Stimulated activated CD4-positive, alpha-beta T cell treated with anti-CD3 and anti-CD28 coated beads, Interleukin-12 subunit alpha, Interleukin-12 subunit beta, amount 100 ng/mL, for 24 hours (primary cell): ENCODE measurements at places on chromosomes 16 and 17.

GRCh38 chr17:48294020-48294805 is 135.8 kb downstream of the SKAP1 start:
- DNase-seq: no peak

GRCh38 chr16:74305978-74306784 is 9.6 kb downstream of the PSMD7 start:
- DNase-seq: no peak

DNA sequence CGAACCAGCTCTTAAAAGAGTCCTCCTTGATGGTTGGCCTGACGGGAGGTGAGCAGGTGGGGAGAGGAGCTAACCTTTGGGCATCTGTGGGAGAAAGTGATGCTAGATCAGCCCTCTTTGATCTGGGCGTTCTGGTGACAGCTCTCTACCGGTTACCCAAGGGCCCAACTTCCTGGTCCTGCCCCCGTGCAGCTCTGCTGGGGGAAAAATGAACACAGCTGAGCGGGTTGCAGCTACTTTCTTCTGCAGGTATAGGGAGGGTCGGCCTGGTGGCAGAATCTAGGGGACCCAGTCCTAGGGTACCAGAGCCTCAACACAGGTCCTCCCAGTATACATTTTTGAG is 2.9 kb downstream of the SHISA9 start:
- DNase-seq: no peak

- peak; percentile 35 for DNase-seq
These were observed at the start of gene PRR29 for GRCh38 chr17:63998050-63998720. PRR29 (plus strand) TSS chr17:63998351; CDS start chr17:63998365, 14 bp downstream.

DNA sequence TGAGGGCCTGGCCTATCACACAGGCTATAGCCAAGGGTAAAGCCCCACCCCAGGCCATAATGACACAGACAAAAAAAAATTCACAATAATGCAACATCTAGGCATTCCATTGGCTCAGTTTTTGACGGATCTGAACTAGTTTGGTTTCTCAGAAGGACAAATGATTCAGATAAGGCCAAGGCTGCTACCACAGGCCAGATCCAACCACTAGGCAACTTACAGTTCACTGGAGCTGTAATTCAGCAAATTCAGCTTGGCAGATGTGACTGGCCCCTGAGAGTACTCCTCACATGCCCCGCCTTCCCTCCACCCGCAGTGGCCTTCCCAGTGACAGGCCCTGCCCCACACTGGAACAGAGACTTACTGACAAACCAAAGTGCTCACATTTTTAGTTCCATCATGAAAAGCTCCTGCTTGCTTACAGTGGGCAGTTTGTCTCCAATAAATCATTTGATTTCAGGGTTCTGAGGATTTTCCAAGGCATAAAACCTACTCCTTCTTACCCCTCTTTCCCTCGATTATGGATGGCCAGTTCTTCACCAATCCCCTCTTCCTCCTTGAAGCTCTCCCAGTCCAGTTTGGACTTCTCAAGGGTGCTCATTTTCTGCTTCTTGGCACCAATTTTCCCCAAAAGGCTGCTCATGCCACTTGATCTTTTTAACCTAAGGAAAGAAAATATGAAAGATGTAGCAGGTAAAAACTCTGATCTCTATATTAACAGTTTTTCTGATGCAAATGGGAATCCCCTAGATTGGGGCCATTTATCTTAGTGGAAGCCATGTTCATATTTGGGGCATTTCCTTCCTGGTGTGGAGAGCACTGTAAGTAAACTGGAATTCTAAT is 53.3 kb upstream of the BCAR1 start:
- no peak for DNase-seq

GRCh38 chr17:37483311-37484039 is 6.2 kb upstream of the DUSP14 start:
- no peak for DNase-seq

- no peak for DNase-seq
These were observed 18.9 kb downstream of the KIAA0513 start for GRCh38 chr16:85046472-85046916.

- no peak for DNase-seq
These were observed 35.2 kb downstream of the SLC7A5 start for GRCh38 chr16:87834005-87834667.

- DNase-seq: no peak
These were observed 1.2 kb upstream of the FGF11 start for GRCh38 chr17:7437950-7438614.

GRCh38 chr17:3710951-3711383 is 12.7 kb upstream of the HASPIN start:
- DNase-seq: peak; percentile 51

GRCh38 chr17:16322636-16323035 is 30.6 kb downstream of the CENPV start:
- DNase-seq: no peak

DNA sequence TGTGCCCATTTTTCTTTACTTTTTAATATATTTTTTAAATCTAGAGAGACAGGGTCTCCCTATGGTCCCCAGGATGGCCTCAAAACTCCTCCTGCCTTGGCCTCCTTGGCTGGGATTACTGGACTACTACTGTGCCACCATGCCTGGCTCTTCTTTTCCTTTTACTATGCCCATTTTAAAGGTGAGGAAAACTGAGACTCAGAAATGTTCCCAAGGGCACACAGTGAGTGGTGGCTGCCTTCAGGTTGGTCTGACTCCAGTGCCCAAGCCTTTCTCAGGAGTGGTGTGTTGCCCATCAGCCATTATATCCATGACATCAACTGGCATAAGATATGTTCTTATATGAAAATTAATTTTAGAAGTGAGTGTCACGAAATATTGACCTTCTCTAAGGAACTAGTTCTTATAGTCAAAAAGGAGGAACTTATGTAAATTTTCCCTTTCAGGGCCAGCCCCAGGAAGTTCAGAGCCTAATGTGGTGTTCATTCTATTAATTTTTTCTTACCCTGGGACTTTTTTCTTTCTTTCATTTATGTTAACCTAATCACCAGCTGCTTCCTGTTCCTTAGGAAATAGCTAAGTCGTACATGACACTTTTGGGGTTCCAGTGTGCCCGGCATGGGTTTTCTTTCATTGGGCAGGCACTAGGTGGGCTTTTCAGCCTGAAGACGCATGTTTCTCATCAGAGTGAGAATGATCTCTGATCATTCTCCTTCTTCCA is 17.9 kb upstream of the SPN start:
- no peak for DNase-seq

DNA sequence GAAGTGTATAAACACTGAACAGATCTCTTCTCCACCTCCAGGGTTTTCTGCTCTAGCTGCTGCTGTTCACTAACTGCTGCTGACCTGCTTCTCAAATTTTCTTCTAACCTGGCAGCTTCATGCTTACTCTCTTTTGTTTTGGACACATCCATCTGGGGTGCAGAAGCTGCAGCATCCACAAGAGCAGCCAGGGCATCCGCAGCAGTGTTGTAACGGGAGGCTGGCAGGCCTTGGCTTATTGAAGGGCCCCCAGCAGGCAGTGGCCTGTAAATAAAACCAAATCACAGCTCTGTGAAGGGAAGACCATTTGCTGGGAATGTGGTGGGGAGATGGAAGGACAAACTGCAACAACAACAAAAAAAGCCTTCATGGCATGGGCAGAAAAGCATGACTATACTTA is 62.0 kb downstream of the TTC19 start:
- no peak for DNase-seq

- no peak for DNase-seq
These were observed 5.8 kb upstream of the ARMC5 start for GRCh38 chr16:31453255-31454204.

DNA sequence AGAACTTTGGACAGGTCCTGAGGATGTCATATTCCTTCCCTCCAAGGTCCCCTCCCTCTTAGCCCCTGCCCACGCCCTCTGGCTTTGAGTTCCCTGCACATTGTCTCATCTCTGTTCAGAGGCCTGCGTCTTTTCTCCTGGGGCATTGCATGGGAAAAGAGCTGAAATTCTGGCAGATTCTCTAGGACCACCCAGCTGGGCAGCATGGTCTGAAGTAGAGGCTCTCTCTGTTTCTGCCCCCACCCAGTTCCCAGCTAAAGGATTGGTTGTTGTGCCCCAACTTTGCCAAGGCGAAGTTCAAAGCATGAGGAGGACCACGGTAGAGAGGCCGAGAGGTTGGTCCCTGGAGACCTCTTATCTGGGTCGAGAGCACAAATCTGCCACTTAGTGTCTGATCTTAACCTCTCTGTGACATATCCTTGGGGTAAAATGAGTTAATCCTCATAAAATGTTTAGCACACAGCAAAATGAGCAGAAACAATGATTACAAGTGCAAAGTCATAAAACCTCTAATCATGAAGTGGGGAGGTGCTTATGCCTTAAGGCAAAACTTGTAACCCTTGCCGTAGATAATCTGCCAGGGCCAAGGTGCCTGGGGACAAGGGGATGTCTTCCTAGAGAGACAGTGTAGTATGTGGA is 2.4 kb downstream of the ABAT start:
- no peak for DNase-seq

DNA sequence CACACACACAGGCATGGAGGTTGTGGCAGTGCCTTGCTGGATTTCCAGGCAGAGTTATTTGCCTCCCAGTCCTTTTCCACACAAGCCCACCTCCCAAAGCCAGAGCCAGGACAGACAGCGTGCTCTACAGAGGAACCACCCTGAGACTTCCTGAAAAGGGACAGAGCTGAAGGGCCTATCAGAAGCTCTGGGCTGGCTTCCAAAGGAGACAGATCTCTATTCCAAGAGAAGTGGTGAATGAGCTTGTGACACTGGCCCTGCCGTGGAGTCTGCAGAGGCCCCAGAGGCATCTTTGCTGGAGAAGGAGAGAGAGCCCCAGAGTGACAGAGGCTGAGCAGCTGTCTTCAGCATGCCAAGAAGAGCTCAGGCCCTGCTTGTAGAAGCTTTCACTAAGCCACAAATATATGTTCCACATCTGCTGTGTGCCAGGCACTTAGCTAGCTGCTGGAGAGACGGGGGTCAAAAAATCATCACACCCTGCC is 8.3 kb upstream of the LPCAT2 start:
- no peak for DNase-seq

- no peak for DNase-seq
These were observed 129.8 kb upstream of the TOM1L1 start for GRCh38 chr17:54770836-54771235.

DNA sequence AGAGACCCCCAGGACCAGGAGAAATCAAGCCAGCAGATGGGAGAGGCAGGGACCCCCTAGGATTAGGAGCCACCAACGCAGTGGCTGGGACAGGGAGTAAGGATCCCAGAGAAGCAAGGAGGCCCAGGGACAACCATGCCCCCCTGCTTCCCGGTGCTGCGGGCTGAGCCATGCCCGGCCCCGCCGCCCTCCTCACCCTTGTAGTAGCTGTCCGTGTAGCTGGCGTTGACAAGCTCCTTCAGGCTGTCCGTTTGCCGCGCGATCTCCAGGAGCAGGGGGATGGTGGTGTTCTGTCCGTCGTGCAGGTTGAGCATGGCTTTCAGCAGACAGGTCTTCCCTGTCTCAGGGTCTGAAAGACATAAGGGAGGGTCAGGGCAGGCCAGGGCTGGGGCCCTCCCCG is 18.4 kb downstream of the TRPV1 start:
- DNase-seq: no peak

- peak; percentile 36 for DNase-seq
These were observed 8.5 kb upstream of the ZC3H18 start for GRCh38 chr16:88561485-88562359.

DNA sequence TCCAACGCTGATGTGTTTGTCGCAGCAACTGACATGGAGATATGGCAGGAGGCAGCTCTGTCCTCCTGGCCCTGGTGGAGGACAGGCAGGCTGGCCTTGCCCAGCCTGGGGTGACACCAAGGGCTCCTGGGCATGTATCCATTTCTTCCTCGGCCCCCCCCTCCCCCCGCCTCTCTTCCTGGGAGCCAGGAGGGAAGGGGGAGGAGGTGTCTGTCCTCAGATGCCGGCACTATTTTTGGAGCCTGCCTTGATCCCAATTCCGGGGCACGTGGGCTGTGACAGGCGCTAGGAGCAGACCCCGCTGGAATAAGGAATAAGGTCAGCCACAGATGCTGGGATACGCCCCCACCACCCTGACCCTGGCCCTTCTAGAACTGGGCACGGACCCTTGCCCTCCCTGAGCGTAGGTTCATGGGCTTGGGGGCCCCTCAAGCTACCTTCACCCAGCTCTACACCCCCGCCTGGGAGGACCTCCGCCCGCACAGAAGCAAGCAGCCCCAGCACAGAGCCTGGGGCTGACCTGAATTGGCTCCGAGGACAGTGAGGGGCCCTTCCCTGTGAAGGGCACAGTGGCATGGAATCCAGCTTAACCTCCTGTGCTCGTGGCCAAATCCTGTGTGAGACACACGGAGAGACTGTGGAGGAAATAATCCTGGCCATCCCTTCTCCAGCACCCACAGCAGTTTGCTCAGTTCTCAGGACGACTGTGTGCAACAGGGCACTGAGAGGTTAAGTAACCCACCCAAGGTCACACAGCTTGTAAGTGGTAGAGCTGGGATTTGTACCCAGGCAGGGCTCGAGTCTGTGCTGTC is 24.1 kb downstream of the SEC14L5 start:
- no peak for DNase-seq

DNA sequence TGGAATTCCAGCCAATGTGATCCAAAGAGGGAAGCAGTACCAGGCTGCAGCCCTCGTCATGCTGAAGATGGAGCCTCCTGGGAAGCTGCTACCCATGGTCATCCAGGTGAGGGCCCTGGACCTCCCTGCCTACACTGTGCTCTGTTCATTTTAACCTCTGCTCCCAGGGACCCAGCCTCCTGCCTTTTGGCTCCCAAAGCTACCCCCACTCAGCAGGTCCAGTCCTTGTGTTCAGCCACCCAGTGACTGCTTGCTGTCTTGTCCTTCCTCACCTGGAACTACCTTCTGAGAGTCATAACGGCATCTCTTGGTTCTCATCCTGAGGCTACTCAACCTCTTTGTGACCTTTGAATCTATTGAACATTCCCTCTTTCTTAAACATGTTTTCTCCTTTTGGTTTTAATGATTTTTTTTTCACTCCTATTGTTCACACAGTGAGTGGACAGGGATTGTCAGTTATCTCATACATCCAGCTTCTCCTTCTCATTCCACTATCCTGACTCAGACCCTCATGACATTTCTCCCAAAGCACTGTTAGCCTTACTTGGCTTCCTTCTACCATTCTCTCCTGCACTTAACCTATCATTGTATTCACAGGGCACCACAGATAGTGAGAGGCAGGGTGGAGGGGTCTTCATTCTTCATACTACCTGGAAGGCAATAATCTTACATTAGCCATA is 53.3 kb downstream of the GOSR1 start:
- DNase-seq: no peak
